ENCODE measurements at places on chromosomes 4 and X.

GRCh38 chr4:236028-236427, 69.2 kb downstream of the ZNF732 start:
- H3K4me3 ChIP-seq: no peak overlapping the region
- H3K27me3 ChIP-seq: no peaks in the 10 kb centered on the region
- peaks cover 4% of the 10 kb centered on the region for H3K4me1 ChIP-seq
- peak; percentile 95 for ATAC-seq

- H3K27me3 ChIP-seq: no peaks in the 10 kb centered on the region
- peak; percentile 51 for ATAC-seq
Measured at GRCh38 chrX:13699183-13699826, 10.4 kb downstream of the RAB9A start.

- H3K27ac ChIP-seq: no peak overlapping the region
- no peaks in the 10 kb centered on the region for H3K36me3 ChIP-seq
- no peaks in the 10 kb centered on the region for H3K27me3 ChIP-seq
- no peak overlapping the region for H3K4me3 ChIP-seq
- no peaks in the 10 kb centered on the region for H3K4me1 ChIP-seq
- no peak for ATAC-seq
Measured at GRCh38 chrX:23494741-23495140, 160.1 kb downstream of the PTCHD1 start.

- no peak for ATAC-seq
- H3K36me3 ChIP-seq: no peaks in the 10 kb centered on the region
- no peaks in the 10 kb centered on the region for H3K27me3 ChIP-seq
- H3K27ac ChIP-seq: no peak overlapping the region
Measured at GRCh38 chrX:39453889-39454621, 643.7 kb downstream of the BCOR start.

DNA sequence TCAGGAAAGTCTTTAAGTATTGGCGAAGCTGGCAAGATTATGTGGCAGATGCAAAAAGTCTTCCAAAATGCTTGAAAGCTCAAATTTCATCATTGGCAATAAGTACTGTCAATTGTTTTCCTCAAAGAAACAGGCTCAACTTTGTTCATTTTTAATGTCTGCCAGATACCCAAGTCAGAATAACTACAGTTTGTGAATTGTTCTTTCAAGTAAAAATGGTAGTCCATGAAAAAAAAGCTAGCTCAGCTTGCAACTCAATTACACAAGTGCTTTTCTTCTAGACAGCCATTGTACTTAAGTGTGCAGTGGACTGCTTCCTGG, 70.5 kb downstream of the AFF1 start:
- peak overlapping the region; percentile 99 for H3K27ac ChIP-seq
- H3K4me3 ChIP-seq: peak overlapping the region; percentile 95
- H3K27me3 ChIP-seq: no peaks in the 10 kb centered on the region
- no peak for ATAC-seq
- H3K36me3 ChIP-seq: peaks cover 24% of the 10 kb centered on the region

DNA sequence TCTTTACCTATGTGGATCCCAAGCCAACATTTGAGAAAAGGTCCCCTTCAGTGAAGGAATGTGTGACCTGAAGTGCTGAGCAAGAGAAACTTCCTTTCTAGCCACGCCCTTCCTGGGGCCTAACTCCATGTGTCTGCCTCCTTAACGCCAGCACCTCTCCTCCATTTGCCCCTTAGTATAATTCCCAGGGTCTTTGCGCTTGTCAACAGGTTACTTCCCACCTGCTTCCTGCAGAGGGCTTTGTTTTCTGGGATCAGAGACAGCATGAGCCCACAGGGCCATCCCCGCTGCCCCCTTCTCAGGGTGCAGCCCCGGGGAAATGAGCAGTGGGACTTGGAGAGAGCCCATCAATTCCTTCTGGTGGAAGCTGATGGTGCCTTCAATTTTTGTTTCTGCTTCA, 45.9 kb upstream of the DRD5 start:
- H3K27ac ChIP-seq: no peak overlapping the region
- peaks cover 5% of the 10 kb centered on the region for H3K27me3 ChIP-seq
- no peaks in the 10 kb centered on the region for H3K36me3 ChIP-seq
- no peak for ATAC-seq
- no peak overlapping the region for H3K4me3 ChIP-seq

GRCh38 chrX:100649550-100650356, 5.8 kb downstream of the SRPX2 start:
- no peak for ATAC-seq
- H3K36me3 ChIP-seq: no peaks in the 10 kb centered on the region
- no peak overlapping the region for H3K27ac ChIP-seq
- H3K4me1 ChIP-seq: no peaks in the 10 kb centered on the region
- no peak overlapping the region for H3K4me3 ChIP-seq

GRCh38 chrX:116427978-116428377, 8.4 kb upstream of the SLC6A14 start:
- H3K4me3 ChIP-seq: no peak overlapping the region
- H3K4me1 ChIP-seq: no peaks in the 10 kb centered on the region
- no peaks in the 10 kb centered on the region for H3K27me3 ChIP-seq
- ATAC-seq: no peak

DNA sequence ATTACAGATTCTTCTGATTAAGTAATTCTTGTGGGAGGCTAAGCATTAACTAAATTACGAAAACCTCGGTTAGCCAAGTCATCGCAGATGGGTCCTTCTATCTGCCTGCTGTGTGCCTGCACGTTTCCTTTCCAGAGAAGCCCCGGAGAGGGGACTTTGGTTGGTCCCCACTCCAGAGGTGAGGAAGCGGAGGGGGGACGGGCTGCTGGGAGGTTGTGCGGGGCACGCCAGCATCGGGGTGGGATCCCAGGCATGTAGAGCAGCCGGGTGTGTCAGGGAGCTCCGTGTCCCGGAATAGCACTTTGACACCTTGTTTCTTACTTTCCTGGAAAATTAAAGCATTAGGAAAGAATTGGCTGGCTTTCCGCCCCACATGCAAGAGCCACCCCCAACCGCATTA, 26.6 kb downstream of the PIGG start:
- H3K27me3 ChIP-seq: no peaks in the 10 kb centered on the region
- no peak overlapping the region for H3K27ac ChIP-seq
- H3K36me3 ChIP-seq: peaks cover 91% of the 10 kb centered on the region
- H3K4me3 ChIP-seq: no peak overlapping the region

GRCh38 chr4:17448689-17449088, 63.2 kb downstream of the QDPR start:
- H3K36me3 ChIP-seq: no peaks in the 10 kb centered on the region
- H3K27ac ChIP-seq: no peak overlapping the region
- H3K4me3 ChIP-seq: no peak overlapping the region
- peak; percentile 35 for ATAC-seq
- H3K4me1 ChIP-seq: no peaks in the 10 kb centered on the region

Data from activated T-helper 17 cell treated with anti-CD3 and anti-CD28 coated beads, Interleukin-2, amount 50 U/mL, for 72 hours (primary cell).